ENCODE measurements at places on chromosomes 4 and X.
A peak's percentile ranks its signal among the peaks of the same experiment; 100 is the strongest.

- DNase-seq, result no peak
Observed at GRCh38 chr4:185710487-185710995, 101.5 kb downstream of the SORBS2 start.

DNA sequence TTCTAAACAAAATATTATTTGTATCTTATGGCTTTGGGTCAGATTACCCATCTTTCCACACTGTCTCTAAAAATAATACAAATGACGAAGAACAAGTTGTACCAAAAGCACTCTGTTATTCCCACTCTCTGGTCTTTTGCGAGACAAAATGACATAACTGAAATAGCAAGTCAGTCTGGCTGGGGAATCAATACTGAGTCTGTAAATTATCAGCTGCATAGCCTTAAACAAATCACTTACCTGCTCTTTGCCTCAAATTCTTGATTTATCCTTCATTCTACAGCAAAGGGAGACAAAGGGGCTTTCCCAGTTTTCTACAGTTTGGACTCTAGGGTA, 40.9 kb downstream of the SOWAHB start:
- DNase-seq, result no peak

- no peak for DNase-seq
Observed at GRCh38 chr4:178899084-178899483, 1456.8 kb upstream of the AGA start.

DNA sequence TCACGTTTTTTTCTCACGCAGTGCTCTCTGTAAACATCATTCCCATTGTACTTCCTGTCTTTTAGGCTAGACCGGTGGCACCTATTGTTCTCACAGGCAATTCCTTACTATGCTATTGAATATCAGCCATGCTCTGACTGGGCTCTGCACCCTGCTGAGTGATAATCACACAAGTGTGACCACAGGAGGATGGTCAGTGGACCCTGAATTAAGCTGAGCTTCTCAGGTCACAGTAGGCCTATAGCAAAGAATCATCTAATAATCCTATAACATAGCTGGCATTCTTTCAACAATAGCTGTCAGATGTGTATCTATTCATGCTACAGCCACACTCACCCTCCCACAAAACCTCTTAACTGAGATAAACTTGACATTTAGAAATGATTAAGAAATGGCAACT, 2399.8 kb upstream of the TENM3 start:
- no peak for DNase-seq

DNA sequence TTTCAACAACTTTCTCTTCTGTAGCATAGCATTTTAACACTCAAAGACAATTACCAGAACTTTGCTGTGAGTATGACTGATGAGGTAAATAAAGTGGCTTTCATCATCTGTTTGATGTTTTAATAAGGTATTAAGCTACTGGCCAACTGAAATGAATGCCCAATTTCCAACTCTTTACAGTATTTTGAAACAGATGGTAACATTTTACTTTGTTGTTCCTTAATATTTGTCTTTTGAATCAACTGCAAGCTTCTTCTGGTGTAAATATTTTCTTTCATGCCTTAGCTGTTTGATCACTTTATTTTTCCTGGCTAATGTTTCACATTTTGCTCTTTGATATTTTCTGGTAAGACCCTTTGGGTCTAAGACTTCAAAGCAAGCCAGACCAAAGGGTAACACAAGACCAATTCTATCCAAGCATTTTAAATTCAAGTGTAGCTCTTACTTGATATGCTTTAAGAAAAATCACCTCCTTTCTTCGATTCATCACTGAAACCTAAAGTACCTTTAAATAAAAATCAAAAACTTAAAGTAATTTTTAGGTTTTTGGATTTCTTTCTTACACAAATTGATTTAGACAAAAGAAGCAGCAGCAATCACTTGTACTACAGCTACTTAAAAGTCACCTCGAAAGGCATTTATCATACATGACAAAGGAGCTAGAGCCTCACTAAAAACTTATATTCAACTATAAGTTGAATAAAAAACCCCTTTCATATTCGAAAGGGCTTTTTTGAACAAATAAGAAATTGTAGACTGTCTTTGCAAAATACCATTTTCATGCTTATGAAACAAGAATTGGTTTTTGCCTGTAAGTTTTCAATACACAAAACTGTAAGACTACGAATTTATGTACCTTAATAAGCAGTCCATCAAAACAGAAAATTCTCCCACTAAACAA, 57.6 kb downstream of the TBCK start:
- no peak for DNase-seq

- no peak for DNase-seq
Observed at GRCh38 chr4:2663275-2663674, 92.9 kb downstream of the TNIP2 start.

DNA sequence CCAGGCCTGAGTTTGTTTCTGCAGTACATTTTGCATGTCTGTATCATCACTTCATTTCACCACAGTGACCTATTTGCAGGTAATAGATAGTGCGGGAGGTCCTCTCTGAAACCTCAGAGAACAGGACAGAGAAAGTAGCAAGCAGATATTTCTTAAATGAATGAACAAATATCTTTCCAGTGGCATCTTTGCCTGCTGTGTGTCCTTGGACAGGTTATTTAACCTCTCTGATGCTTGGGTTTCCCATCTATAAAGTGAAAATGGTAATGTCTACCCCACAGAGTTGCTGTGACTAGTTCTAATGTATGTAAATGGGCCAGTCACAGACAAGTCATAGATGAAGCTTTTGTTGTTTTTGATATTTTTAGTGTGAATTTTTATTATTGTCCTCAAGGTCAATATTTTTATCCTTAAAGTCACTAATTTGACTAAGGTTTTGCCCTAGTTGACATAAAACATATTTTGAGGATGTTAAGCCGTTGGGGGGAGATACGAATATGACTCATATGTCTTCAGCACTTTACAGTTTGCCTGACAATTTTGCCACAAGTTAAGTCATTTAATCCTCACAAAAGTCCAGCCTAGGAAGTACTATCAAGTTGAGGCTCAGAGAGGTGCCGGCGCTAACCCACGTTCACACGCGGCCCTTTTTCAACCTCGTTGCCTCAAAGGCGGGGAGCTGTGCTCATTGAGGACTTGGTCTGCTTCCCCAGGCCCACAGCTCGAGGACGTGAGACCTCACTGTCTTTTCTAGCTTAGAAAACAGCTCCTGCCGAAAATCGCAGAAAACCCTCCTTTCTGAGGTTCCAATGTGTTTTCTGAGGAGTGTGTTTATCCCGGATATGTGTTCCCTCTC, 126.7 kb upstream of the STX18 start:
- DNase-seq, result no peak

- DNase-seq, result no peak
Observed at GRCh38 chrX:1493877-1494510, 41.3 kb upstream of the ASMTL start.

- DNase-seq, result no peak
Observed at GRCh38 chrX:151776181-151776731, 41.7 kb downstream of the CNGA2 start.

GRCh38 chrX:12919051-12919450, 12.6 kb downstream of the TLR8 start:
- DNase-seq, result no peak

DNA sequence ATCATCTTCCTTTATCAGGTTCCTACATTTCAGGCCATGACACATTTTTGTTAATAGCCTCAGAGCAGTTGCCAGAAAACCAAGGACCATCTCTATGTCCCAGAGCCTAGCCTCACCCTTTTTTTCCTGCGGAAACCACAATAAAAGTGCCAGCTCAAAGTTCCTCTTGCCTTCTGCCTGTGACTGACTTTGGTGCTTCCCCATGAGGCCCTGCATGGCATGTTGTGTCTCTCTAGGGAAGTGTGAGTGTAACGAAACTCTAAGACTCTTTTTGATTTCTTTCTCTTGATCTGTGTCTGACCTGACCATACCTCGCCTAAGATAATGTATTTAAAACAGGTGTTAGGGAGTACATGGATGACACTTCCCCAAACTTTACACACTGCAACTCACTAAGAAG, 642.3 kb upstream of the BOD1L1 start:
- DNase-seq, result no peak

DNA sequence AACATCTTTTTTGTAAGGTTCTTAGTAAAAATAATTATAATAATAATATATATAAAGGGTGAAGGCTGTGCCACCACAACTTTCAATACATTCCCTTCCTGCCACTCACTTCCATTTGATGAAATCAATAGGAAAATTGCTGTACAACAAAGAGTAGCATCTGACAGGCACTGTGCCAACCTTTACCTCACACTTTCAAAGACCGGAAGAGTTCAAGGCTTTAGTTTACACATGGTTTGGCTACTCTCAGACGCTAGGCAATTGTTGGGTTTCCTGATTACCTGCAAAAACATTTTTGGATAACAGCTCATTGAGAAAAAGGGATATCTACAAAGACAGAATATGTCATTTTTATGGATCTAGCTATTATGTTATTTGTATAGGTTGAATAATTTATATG, 5.5 kb upstream of the ING2 start:
- peak; percentile 60 for DNase-seq

DNA sequence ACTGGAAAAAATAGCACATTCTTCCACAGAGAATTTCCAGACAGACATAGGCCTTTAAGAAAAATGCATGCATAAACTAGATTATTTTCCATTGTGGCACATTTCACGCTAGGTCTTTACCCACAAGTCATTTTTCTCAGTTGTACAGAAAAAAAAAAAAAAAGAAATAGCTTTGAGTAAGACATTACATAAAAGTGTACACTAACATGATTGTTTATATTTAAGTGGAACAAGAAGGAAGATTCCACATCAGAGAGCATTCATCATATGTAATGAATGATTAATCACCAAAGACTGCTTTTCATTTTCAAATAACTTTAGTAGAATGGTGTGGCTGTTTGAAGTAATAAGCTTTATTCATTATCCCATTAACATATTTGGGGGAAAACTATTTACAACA, 1270.2 kb upstream of the AGA start:
- DNase-seq, result no peak

DNA sequence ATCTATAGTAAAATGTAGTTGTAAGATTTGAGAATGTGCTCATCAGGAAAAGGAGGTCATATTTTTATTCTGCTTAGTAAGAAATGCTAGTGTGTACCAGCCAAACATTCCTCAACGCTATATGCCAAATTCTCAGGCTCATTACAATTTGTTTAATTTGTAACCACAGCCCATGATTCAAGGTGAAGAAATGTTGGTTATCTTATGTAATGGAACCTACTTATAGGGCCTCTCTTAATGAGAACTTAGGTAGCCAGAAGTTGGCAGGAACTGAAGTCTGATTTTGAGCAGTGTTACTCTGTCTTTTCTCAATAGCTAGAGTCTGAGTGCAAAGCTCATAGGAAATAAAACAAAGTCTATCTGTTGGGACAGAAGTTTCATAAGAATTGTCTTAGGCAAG, 595.0 kb downstream of the GLUD2 start:
- no peak for DNase-seq

- no peak for DNase-seq
Observed at GRCh38 chr4:14887842-14888433, 114.3 kb upstream of the CPEB2 start.

GRCh38 chr4:6962211-6963041, 52.8 kb downstream of the TBC1D14 start:
- peak; percentile 46 for DNase-seq

GRCh38 chrX:145190801-145191389, 56.4 kb upstream of the SPANXN1 start:
- peak; percentile 0 for DNase-seq

DNA sequence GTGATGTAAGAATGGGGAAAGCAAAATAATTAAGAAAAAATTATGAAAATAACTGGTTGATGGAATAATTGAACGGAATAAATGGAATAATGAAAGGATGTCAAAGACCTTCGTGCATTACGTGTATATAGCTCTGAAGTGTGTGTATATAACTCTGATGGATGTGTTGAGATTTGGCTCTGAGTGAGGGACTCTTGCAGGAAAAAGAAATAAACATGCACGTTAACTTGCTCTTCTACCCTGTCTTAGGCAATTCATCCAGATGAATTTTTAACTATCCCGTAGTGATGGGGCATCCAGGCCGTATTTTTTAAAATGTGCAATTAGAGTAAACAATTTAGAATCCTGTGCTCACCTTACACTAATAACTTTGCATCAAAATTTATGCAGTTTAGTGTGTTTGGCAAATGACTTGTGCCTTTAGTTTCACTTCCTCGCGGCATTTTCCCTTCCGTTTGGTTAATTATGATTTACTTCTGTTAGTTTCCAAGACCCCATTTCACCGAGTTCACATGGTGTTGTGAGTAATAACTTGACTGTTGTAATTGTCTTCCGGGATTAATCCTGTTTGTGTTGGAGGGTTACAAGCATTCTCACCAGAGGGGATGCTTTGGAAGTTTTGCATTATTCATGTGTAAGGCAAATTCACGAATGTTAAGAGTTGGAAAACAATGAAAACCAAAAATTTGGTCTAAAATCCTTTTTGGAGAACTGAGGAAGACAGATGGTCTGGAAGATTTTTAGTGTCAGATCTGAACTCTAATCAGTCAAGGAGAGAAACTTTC, 256.5 kb upstream of the FAT1 start:
- no peak for DNase-seq

GRCh38 chr4:127856813-127857447, 23.8 kb upstream of the PLK4 start:
- no peak for DNase-seq

DNA sequence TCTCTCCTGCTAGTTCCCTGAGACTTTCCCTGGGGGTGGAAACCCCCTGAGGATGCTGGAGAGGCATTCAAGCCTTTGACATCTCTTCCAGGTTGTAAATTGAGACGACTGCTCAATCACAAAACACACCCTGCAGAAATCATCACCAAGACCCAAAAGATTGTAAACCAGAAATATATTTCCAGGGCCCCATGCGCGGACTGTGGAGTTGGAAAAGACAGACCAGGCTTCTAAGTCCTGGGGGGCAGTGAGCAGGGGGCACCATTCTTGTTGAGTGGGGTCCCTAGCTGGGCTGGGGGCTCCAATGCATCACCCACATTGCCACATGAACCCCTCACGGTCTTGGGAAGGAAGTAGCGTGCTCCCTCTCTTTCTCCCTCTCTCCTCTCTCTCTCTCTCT, 87.9 kb upstream of the C4orf50 start:
- DNase-seq, result no peak

- peak; percentile 73 for DNase-seq
Observed at GRCh38 chr4:93710847-93711430, 117.6 kb upstream of the ATOH1 start.

- no peak for DNase-seq
Observed at GRCh38 chr4:116015549-116015948, 902.1 kb upstream of the NDST4 start.

DNA sequence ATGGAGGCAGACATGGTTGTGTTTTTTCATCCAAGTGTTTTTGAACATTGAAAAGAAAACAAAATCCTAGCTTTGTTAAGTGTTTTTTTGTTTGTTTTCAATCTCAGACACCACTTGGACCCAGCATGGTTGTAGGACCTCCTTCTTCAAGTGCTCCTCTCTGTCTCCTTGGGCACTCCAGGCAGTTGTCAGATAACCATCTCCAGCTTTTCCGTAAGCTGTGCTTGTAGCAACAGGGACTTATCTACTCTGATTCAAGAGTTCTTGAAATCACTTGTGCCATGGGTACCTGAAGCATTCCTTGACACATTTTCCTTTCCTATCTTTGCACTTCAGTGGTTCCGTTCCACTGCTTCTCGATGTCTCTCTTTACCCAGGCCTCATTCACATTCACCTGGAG, 334.9 kb upstream of the DDX53 start:
- no peak for DNase-seq
